Amniotic stem cell (primary cell): ENCODE measurements at places on chromosomes 4 and X.

DNA sequence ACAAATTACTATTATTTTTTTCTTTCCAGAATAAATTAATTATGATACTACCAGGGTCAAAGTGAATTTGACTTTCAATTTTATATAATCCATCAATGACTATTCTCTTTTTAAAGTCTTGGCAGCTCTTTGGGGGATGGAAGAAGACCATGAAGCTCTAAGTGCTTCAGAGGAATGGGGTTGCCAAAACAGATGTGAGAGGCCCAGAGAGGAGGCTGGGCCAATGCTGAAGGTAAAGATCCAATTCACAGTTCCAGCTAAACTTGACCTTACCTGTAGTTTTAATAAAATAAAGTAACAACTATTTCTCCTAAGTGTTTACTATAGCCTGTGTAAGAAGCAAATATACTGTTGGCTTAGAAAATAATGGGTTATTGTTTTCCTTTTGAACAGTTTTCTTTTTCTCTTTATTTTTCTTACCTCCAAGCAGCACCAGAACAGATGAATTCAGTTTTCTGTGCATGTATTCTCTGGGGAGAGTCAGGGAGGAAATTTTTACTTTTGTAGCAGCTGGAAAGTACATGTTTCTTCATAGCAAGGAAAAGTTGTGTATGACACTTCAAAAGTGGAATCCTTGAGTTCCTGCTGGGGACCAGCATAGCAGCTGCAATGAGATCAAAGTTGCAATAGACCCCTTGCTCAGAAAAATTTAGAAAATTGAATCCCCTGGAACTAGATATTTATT, 104.9 kb downstream of the CEP44 start:
- no peak for DNase-seq

DNA sequence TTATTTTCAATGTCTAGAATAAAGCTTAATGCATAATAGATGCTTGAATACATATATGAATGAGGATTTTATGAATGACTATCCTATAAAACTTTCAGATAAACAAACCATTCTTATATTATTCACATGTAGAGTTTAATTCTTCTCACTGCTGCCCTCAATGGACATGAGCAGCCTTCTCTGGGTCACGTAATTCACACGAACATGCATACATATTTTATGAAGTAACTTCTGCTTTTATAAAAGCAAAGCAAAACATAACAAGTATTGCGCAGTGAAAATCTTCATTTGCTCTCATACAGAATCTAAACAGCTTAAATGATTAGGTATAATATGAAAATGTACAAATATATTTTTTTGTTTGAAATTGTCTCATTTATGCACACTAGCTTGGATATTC, 116.7 kb downstream of the TMA16 start:
- DNase-seq, result no peak

GRCh38 chr4:147725673-147726072, 6.2 kb upstream of the ARHGAP10 start:
- no peak for DNase-seq

GRCh38 chr4:185396724-185397385, at the start of gene ANKRD37:
ANKRD37 (plus strand) TSS chr4:185396841; CDS start chr4:185396924, 83 bp downstream.
- DNase-seq, result no peak

GRCh38 chr4:154024097-154024694, 235.3 kb upstream of the SFRP2 start:
- DNase-seq, result no peak

GRCh38 chr4:1192091-1192492, 19.7 kb upstream of the SPON2 start:
- peak; percentile 72 for DNase-seq

DNA sequence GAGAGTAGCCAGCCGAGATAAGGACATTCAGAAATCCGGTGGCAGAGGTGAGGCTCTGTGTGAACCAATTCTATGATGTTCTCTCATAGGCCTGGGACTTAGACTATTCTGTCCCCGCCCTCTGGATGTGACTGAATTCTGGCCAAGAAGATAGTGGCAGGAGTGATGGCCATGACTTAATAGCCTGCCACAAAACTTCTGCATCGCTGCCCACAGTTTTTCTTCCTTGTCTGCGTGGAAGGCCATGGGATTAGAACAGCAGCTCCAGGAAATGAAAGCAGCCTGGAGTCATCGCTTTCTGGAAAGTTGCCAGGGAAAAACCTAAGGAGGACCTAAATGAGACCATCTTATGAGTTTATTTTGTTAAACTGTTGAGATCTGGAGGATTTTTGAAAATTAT, 134.7 kb downstream of the F11 start:
- DNase-seq, result no peak

DNA sequence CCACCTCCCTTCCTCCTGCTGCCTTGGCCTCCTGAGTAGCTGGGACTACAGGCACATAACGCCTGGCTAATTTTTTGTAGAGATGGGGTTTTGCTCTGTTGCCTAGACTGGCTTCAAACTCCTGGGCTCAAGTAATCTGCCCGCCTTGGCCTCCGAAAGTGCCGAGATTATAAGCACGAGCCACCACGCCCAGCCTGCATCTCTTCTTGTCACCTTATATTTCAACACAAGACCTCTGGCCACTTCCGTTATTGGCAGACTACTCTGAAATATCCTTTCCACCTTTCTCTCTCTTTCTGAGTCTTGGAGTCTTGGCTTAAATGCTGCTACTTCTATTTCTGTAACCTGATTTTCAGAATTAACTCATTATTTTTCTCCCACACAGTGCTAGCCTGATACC, 5.6 kb downstream of the KIAA0232 start:
- DNase-seq, result no peak

- no peak for DNase-seq
These were observed 190.4 kb downstream of the RBMX2 start for GRCh38 chrX:130592204-130592603.

GRCh38 chr4:123110147-123110546, 187.8 kb upstream of the NUDT6 start:
- DNase-seq, result no peak

DNA sequence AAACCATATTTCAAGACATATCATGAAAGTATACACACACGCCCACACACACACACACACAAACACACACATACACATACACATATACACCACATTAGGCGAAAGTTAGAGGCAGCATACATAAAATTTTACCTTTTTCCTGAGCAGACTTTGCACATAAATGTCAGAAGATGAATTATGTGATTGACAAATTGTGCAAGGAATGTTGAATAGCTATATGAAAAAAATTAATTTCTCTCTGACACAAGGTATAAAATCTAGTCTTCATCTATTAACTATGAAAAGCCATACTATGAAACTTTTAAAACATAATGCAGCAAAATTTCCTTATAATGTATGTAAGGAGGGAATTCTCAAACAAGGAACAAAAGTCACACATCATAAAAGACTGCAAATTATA, 24.4 kb downstream of the FSTL5 start:
- DNase-seq, result no peak

GRCh38 chr4:187883836-187884475, 111.6 kb upstream of the ZFP42 start:
- no peak for DNase-seq

DNA sequence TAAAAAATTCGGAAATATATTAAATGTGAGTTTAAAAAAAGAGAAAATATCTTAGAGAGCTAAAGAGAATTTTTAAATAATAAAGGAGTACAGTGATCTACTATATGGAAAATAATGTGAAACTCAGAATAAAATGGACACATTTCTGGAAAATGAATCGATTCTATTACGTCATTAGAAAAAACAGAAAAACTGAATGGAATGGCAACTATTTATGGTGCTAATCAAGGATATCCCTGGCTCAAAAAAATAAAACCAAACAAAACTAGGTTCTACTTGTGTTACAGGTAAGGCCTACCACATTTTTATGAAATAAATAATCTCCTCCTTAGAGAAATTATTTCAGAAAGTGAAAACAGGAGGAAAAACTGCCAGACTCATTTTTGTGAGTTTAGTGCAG, 5.5 kb upstream of the SLC7A11 start:
- no peak for DNase-seq

- peak; percentile 5 for DNase-seq
These were observed 3.7 kb upstream of the BEX4 start for GRCh38 chrX:103211012-103211715.

DNA sequence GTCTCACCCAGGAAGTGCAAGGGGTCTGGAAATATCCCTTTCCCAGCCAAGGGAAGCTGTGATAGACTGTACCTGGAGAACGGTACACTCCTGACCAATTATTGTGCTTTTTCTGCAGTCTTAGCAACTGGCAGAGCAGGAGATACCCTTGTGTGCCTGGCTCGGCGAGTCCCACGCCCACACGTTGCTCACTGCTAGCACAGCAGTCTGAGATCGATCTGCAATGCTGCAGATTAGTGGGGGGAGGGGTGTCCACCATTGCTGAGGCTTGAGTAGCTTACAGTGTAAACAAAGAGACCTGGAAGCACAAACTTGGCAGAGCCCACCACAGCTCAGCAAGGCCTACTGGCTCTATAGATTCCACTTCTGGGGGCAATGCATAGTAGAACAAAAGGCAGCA, 138.5 kb downstream of the CHRDL1 start:
- no peak for DNase-seq

DNA sequence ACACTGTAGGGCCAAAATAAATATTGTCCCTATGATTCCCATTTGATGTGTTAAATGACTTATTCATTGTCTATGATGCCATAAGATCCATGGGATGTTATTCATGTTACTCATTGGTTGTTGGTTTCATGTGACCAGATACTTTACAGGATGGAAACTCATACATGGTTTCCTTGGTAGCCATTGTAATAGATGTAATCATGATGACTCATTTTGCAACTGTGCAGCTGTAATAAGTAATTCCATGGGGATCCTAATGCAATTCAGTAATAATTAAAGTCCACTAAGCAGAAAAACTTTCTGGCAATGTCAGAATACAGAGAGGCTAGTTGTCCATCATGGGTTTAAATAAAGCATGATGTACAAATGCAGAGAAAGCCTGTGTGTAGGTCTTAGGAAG, 389.7 kb upstream of the NR3C2 start:
- DNase-seq, result peak; percentile 62

DNA sequence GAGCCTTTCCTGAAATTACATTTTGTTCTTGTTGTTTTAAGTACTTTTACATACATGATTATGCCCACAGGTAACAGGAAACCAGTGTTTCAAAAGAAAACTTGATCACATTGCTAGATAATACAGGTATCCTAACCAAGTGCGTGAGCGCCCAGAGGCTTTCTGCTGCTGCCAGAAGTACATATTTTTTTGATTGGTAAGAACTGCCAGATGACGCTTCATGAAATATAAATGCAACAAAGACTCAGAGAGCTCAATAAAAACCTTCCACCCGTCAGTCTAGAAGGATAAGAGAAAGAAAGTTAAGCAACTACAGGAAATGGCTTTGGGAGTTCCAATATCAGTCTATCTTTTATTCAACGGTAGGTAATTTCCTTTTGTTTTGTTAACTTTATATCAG, at the start of gene EPGN:
TSS of gene EPGN (plus strand) at position 256 of the 400 bp plus-strand sequence. CDS start at position 320, 64 bp downstream.
- no peak for DNase-seq

- DNase-seq, result no peak
These were observed 23.0 kb upstream of the UGT2B15 start for GRCh38 chr4:68693325-68694075.

DNA sequence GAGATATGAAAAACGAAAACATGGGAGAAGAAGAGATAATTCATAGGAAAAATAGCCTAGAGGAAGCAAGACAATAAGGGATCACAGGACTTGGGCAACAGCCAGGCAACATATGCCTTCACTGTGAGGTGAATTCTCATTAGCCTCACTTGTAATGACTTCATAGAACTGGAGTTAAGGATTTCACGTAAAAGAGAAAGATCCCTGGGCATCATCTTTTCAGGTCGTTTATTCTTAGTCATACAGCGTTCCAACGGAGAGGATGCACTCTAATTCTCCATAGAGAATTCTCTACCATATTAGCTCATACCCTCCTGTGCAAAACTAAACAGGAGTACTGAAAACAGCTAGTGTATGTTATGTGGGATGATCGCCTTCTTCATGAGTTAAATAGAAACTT, 1.4 kb downstream of the PRKG2 start:
- DNase-seq, result no peak

GRCh38 chr4:88134536-88135355, 23.7 kb downstream of the ABCG2 start:
- DNase-seq, result no peak

- no peak for DNase-seq
These were observed 1658.0 kb downstream of the STIM2 start for GRCh38 chr4:28518561-28519165.

GRCh38 chr4:109213056-109213455, 89.4 kb downstream of the COL25A1 start:
- no peak for DNase-seq

DNA sequence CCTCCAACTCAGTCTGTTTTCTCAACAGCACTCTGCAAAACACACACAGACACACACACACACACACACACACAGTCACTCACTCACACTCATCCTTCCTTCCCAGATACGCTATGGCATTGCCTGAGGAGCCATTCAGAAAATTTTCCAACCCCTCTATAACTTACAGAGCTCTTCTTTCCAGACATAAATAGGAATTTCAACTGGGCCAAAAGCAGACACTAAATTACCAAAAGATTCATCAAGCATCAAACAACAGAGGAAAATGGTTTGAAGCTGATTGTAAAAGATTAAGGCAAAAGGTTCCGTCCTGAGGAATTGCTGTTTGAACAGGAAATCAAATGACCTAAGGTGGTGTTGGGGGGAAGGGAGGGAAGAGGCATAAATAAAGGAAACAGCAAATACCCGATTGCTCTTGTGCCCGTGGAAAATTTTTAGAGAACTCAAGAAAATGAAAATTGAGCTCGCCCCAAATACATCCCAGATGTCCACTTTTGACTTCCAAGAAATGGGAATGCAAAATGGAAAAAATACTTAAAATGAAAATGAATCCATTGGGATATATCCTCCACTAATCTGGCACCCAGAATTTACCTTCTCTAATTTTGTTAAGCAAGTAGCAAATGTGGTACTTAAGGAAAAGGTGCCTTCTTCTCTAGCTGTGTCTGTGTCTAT, 183.6 kb downstream of the QDPR start:
- DNase-seq, result no peak

DNA sequence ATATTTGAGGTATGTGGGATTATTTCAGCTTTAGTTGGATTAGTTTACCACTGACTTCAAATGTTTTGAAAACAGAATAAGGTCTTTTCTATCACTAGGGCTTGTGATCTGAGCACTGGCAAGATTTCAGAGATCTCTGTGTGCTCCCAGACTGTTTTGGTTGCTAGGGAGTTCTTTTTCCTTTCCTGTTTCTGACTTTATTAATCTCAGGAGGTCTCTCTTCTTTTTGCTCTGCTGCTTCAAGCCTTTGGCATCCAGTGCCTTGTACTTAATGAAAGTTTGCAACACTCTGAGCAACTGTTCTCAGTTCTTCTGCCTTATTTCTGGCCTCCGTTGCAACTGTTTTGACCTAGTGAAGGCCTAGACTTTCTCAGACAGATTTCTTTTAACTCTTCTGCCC, 32.1 kb upstream of the PAQR3 start:
- DNase-seq, result no peak

- no peak for DNase-seq
These were observed 1396.6 kb upstream of the PABPC4L start for GRCh38 chr4:135598151-135598550.

DNA sequence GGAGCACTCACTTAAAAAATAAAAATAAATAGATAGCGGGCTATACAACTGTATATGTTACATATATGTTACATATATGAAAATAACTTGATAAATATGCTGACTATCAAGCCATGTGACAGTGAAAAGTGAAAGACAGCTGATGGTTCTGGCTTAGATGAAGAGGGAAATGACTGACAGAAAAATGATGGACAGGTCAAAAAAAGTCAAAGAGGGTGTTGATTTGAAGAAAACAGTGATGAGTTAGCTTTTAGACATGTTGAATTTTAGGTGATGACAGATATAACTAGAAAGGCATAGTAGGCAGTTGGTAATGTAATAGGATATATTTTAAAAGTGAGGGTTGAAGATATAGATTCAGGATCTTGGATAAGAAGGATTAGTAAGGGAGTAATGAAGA, 37.8 kb downstream of the FBXO8 start:
- no peak for DNase-seq

GRCh38 chr4:22645481-22646182, 47.1 kb upstream of the GBA3 start:
- DNase-seq, result no peak
